AG04449 (cell line): ENCODE measurements at places on chromosomes 3 and 15.

DNA sequence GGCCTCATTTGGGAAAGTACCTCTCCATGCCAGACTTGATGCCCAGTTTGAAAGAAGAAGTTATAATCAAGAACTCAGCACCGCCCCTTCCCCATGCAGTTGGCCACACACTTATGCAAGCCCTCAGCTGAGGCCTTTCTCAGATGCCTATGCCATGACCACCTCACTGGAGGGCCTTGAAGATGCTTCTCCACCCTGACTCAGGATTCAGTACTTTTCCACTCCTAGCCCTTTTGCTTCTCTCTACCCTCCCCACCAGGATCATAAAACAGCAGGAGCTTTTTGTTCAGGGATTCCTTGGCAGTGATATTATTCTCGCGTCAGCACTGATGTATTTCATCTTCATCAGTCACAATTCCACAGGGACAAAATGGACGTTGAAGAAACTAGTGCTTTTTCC, 313.5 kb downstream of the PYDC2 start:
- peak; percentile 90 for DNase-seq

DNA sequence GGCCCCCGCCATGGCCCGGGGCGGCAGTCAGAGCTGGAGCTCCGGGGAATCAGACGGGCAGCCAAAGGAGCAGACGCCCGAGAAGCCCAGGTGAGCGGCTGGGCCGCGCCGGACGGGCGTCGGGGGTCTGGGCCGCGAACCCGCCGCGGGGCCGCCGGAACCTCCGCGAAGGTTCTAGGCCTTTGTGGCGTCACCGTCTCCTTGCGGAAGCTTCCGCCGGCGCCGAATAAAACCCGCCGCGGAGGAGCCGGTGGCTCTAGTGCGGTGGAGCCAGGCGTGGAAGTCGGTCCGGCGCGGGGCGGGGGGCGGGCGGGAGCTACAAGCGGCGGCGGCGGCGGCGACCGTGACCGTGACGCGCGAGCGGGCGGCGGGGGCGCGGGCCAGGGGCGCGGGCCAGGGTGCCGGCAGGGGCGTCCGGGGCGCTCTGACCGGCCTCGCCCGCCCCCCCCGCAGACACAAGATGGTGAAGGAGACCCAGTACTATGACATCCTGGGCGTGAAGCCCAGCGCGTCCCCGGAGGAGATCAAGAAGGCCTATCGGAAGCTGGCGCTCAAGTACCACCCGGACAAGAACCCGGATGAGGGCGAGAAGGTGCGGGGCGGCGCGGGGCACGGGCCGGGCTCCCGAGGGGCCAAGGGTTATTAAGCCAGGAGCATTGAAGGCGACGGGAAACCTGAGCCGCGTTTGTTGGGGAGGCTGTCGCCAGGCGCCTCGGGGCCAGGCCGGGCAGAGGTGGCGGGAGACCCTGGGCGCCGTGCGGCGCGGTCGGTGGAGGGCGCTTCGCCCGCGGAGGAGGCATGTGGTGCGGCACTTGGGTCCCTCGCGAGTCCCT, at the start of gene DNAJA4:
Gene DNAJA4, plus strand, starts transcription at position 259 of the 833 bp plus-strand sequence. Its CDS starts 202 bp downstream, at position 461.
- DNase-seq: no peak

DNA sequence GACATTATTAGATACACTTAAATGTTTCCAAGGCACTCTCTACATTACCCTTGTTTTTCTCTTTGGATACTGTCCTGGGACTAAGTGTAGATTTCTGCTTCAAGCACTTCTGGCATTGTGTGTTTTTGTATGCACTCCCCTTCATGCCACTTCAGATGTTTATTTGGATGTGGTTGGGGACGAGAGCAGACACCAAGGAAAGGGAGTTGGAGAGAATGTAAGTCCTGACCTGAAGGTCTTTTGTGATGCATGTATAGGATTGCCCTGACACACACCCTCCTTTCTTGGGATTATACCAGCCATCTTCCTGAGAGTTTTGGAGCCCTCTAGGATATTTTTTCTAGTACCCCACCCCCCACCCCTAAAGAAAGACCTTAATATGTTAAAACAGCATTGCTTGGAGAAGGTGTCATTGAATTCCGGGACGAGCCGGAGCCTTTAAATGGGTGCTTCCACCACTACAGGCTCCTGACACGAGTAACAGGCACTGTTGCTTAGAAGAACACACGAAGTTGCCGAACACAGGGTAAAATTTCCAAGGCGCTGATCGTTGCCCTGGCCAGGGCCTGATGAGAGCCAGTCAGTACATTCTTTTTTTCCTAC, 22.7 kb downstream of the PSMD6 start:
- no peak for DNase-seq

GRCh38 chr3:123385981-123386380, 62.9 kb downstream of the ADCY5 start:
- DNase-seq: no peak

- no peak for DNase-seq
Measured at GRCh38 chr3:115325539-115325938, 178.5 kb upstream of the ZBTB20 start.

- no peak for DNase-seq
Measured at GRCh38 chr15:85496151-85496550, 115.7 kb downstream of the AKAP13 start.

GRCh38 chr3:14263317-14264005, 84.8 kb downstream of the LSM3 start:
- no peak for DNase-seq

DNA sequence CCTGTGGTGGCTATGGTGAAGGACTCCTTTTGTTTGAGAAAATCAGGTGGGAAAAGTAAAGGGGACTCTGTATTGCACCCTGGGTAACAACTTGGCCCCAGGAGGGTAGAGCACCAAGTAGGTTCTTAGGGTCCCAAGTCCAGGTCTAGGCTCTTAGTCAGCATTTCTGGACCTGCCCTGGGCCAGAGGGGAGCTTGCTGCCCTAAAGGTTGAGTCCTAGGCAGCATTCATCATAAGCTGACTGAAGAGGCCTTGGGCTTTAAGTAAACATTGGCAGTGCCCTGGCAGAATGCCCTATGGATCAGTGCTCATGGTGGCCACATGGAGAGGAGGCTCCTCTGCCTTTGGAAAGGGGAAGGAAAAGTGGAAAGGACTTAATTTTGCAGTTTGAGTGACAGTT, 268.5 kb upstream of the CTNNB1 start:
- DNase-seq: no peak

DNA sequence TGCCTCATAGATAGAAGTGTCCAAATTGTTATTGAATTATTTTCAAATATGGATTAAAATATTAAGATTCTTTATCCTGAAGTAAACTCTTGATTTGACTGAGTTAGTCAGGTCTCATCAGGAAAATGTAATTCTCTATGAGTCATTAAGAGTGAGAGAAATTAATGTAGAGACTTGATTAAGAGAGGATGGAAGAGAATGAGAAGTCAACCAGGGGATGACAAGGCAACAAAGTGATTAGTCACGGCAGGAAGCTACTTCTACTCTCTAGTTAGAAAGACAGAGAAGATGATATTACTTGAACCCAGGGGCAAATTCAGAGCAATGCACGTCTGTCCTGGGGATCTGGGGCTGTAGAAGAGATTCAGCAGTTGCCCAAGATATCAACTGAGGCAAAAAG, 202.5 kb downstream of the LSAMP start:
- no peak for DNase-seq

DNA sequence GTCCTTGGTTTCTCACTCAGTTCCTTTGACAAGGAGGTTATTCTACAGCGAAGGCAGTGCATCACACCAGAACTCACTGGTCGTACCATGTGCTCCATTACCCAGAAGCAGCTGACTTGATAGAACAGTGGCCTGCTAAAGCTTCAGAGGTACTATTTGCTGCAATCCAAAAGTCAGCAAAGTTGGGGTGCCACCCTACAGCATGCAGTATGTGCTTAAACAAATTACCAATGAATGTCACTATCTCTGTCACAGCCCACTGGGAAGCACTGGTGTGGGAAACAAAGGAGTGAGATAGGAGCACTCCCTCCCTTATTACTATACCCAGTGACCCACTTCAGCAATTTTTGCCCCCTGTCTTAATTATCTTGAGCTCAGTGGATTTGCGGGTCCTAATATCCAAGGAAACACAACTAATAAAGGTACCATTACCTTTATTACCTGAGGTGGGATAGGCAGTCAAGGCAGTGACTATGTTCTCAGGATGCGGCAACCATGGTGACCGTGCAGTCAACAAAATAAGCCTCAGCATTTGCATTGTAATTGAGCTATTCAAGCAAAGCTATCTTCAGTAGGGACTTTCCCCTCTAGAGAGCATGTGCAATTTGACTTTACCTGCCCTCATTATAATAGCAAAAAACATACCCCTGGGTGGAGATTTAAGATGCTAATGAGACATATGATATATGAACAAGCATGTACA, 199.4 kb downstream of the OCA2 start:
- DNase-seq: no peak

- no peak for DNase-seq
Measured at GRCh38 chr3:108462899-108463298, 47.5 kb downstream of the MYH15 start.

DNA sequence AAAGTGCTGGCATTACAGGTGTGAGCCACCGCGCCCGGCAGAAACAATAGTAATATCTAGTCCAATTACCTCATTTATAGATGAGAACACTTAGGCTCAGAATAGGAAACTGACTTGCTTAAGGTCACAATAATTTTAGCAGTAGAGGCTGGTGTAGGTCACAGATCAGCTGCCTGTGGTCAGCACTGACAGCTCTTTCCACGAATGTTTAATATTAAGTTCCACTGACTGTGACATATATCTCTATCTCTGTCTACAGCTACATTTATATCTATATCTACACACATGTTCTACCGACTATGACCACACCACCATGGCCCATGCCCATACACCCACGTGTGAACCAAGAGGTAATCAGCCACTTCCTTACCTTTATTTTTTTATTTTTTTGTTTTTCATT, 40.2 kb upstream of the DLG1 start:
- no peak for DNase-seq
